ENCODE measurements at places on chromosomes 1 and 21.
A peak's percentile ranks its signal among the peaks of the same experiment; 100 is the strongest.

GRCh38 chr1:51157395-51157794 lies 55.4 kb downstream of the C1orf185 start:
- no peak for DNase-seq

DNA sequence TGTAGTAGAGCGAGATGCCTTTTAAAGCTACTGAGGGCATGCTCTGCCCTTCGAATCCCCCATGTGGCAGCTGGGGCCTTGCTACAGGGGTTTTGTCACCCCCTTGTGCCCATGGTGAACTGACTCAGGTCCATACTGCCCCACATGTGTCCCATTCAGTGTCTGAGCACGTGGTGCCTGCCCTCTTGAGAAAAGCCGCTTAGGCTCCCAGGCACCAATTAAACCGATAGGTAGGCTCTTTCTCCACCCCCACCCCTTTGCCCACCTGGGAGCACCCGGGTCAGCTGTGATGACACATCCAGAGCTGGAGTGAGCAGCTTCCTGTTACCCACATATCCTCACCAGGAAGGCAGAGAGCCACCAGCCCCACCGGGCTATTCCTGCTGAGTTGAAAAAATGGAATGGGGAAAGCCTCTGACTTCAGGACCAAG lies 30.5 kb downstream of the TMCC2 start:
- DNase-seq: no peak

DNA sequence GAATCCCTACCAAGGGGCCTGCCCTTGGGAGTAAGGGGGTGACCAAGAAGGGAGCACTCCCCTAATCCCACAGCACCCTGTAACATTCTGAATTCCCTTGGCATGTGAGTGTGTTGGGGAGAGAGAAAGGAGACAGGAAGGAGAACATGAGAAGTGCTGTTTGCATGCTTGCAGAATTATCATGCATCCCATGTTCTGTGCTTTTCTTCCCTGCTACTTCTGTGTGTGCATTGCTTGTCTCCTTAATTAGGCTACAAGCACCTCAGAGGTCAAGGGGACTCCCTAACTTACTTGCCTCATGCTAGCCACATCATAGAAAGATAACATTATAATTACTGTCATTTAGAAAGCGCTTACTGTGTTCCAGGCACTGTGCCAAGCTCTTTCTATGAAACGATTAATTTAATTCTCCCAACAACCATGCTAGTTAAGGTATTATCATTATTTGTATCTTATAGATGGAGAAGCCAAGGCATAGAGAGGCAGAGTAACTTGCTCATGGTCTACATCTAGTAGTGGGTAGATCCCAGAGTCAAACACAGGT lies 11.1 kb downstream of the NOS1AP start:
- DNase-seq: no peak

GRCh38 chr1:148161053-148161901 lies 9.2 kb upstream of the NBPF11 start:
- DNase-seq: no peak

DNA sequence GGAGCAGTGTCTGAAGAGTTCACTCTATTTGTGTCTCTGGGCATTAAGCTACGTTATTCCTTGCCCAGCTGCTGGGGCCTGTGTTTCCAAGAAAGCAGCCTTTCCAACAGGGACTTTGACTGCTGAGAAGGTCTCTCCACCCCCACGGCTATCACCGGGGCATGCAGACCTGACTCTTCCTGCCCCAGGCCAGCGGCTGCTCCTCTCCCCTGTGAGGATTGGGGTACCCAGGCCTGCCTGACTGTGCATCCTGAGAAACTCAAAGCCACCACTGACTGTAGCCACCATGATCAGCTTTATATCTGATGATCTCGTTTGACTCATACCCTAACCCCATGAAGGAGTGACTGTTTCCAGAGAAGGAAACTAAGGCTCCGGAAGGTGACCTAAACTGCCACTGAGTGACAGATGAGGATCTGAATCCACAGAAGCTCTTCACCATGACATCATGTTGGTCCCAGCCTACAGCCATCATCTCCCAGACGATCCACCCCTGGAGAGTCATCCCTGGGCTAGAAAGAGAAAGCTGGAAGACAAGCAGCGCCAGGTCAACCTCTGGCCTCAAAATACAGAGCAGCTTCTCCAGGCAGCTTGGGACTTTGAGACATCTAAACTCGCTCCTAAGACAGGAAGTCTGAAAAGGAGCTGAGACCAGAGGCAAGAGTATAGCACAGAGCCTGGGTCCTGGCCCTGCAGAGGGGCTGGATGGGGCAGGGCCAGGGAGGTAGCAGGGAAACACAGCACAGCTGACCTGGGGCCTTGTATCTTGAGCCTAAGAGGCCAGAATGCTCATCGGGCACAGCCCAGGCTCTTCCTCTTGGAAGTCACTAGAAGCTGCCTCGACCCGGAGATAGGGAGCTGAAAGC lies 244.0 kb upstream of the VAMP3 start:
- no peak for DNase-seq

DNA sequence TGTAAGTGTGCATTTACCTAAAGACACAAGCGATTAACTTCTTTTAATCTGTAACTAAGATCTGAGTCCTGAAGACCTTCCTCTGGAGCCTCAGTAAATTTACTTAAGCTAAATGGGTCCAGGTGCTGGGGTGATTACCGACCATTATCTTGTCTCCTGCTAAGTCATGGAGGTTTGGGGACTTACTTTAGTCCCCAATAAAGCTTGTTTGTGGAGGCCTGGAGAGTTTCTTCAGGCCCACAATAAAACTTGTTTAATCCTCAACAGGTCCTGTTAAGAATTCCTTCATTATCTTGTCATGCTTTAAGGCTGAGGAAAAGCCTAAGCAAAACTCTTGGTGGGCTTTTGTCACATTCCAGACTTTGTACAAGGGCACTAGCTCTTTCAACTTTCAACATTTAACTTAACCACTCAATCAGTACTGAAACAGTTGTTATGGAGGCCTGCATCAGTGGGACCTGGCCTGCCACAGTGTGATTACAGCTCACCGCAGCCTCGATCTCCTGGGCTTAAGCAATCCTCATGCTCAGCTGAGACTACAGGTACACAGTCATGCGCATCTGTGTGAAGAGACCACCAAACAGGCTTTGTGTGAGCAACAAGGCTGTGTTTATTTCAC lies 84.0 kb downstream of the FMO4 start:
- DNase-seq: no peak

GRCh38 chr1:111402083-111402482 lies 25.5 kb downstream of the OVGP1 start:
- no peak for DNase-seq

- DNase-seq: no peak
Measured at GRCh38 chr1:237470712-237471338, 419.9 kb downstream of the ZP4 start.

- DNase-seq: no peak
Measured at GRCh38 chr1:37442644-37443043, 31.7 kb upstream of the ZC3H12A start.

DNA sequence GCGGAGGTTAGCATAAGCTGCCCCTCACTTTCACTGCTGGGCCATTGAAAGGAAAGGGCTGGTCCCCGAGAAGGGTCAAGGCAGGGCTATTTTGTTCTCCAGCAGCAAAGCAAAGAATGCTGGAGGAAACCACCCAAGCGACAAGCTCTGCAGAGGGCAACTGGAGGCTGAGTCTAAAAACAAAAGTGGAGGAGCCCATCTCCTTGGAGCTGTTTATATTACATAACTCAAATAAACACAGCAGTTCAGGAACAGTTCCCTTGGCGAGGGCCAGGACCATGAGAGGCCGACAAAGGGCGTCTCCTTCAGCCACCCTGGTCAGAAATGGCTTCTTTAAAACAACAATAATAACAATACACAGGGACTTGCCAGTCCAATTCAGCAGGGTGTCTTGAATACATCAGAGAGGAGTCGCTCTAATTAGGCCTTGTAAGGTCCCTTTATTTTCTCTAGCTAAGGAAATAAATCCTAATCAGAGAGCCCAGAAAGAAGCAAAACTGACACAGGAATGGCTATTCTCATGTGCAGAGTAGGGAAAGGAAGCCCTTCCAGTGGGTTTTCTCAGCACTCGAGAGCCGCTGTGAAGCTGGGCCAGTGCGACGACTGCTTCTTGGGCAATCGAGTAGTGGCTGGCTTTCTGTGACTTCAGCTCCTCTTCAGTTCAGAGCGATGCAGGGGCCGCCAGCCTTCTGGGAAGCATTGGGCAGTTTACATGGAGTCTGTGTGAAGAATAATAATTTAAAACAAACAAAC lies 57.0 kb upstream of the TARBP1 start:
- DNase-seq: peak; percentile 84

DNA sequence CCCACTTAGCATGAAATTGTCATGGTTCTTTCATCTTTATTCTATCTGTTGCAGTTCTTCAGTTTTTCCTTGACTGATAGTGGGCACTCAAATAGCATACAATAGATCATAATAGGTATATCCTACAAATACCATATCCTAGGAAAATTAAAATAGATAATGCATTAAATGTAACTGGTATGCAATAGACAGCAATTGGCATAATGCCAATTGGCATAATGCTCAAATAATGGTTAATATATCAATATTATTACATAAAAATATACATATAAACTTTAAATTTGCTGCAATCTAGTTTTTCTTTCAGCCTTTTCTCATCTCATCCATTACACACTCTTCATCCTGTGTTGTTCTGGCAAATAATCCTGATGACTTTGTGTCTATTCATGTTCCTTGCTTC lies 814.6 kb upstream of the TMPRSS15 start:
- no peak for DNase-seq

- no peak for DNase-seq
Measured at GRCh38 chr1:1402072-1402900, 3.2 kb upstream of the CCNL2 start.

DNA sequence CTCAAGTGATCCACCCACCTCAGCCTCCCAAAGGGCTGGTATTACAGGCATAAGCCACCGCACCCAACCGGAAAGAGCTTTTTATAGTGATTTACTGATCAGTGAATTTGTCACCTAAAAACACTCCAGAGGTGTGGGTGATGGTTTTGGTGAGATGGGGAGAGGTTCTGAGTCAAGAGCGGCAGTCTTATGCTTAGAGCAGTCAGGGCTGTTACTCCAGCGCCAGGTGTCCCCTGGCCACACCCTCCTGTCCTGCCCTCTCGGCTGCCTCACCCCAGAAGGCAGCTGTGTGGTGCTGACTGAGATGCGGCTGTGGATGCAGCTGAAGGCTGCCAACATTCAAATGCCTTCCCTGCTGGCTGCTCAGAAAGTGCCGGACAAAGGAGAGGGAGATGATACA lies 94.5 kb upstream of the LPGAT1 start:
- DNase-seq: no peak

DNA sequence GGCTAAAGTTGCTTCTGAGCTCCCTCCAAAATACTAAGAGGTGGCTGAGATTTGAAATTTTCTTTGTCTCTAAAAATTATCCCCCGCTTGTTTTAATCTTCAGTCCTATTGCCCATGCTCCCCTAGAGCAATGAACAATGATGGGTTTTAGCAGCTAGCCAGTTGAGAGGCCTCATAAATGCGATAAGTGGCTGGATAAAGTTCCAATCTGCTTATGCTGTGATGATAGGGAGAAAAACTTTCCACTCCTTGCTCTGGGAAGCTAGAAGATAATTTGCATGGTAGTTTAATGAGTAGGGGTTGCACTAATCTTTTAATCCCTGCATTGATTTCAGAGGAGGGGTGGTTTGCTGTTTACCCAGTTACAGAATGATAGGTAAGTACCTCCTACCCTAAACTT lies 9.6 kb upstream of the PRPF3 start:
- no peak for DNase-seq

GRCh38 chr1:15148475-15148874 lies 5.1 kb upstream of the TMEM51 start:
- DNase-seq: no peak

GRCh38 chr1:111221633-111222291 lies 5.8 kb upstream of the CHI3L2 start:
- DNase-seq: no peak

- DNase-seq: no peak
Measured at GRCh38 chr1:81337226-81337625, 463.5 kb upstream of the ADGRL2 start.

- no peak for DNase-seq
Measured at GRCh38 chr1:51058858-51059257, 43.2 kb upstream of the C1orf185 start.

GRCh38 chr1:200483491-200484143 lies 73.8 kb upstream of the ZNF281 start:
- DNase-seq: no peak

DNA sequence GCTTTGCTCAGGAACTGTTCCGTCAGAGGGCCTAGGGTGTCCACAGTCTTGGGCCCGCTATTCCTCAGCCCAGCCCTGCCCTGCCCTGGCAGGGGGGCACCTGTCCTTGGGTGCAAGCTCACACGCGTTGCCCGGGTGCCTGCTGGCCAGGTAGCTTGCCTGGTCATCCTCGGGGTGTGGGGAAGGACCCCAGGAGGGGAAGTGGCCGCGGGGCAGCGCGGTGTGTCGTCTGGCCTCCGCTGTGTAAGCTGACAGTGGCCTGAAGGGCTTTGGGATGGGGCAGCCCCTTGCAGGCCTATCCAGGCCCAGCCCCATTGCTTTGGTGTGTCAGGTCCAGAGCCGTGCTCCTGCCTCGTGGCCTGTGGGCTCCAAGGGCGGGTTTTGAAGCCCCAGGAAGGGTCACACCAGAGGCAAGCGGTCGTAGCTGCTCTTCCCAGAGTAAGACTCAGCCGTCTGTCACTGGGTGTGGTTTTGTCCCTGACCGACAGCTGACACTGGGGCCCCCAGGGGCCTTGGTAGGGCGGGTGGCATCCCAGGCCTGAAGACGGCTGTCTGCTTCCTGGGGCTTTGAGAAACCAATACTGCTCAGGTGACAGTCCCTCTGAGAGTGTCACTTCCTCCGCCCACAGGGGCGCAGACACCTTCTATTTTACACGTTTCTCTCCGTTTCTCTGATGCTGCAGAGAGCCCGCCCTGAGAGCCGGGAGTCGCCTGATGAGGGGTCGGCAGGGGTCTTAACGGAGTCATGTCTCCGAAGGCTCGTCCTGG lies 72.1 kb downstream of the SKI start:
- no peak for DNase-seq

- no peak for DNase-seq
Measured at GRCh38 chr1:98404866-98405265, 256.7 kb upstream of the SNX7 start.

DNA sequence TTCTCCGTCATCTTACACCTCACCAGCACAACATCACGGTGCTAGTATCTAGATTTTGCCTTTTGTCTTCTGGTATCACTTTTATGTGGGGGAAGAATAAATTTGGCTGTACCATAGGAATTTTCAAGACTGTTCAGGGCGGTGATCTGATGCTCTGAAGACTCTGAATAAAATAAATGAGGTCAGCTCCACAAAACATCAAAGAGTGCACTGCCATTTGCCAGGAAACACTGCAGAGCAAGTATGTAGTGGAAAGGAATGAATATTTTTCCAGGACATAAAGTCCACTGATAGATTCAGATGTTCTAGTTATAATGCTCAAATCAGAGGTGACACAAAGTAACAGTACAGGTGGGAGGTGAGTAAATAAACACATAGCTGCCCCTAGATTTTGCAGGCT lies 56.3 kb downstream of the ZP4 start:
- no peak for DNase-seq

- no peak for DNase-seq
Measured at GRCh38 chr1:224564454-224565084, 51.5 kb upstream of the CNIH3 start.

All from right lung (tissue), 10 donors.